Stimulated activated CD4-positive, alpha-beta T cell treated with anti-CD3 and anti-CD28 coated beads, Interleukin-2, amount 100 ng/mL, for 48 hours (primary cell): ENCODE measurements at places on chromosomes 2 and 18.

DNA sequence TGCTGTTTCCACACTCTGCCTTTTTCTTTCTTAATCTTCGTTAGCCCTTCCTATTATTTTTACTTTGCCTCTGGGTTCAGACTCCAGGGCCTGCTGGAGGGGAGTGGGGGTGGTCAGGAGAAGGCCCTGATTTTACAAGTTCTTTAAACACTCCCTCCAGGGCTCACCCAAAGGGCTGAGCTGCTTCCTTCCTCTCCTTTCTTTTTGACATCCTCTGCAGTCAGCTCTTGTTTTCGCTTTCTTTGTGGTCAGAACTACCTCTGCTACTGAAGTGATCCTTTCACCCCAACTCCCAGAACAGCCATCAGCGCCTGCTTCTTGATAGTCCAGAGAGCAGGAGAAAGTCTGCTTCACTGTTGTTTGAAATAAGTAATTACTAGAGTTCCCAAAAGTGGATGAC lies 925.7 kb downstream of the EPHA4 start:
- no peak for DNase-seq

DNA sequence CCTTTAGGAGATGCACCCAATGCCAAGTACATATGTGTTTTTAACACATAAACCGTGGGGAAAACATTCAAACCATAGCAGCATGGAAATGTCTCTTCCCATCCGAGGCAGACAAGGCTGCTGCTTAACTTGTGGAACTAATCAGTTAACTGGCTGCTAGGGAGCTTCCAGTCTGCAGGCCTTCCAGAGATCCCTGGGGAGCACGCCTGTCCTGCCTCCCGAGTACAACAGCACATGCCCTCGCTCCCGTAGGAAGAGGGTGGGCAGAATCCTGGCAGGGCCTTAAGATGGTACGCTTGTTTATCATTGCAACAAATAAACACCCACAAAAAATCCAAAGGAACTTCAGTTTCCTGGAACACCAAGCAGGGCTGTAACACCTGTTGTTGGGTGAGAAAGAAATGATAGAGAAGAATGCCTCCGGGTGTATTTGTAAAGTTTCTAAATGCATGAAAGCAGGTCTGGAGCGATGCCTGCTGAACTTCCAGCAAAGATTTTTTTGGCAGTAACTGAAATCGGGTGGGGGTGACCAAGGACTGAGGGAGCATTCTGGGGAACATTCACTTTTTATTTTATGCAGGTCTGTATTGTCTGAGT lies 56.2 kb downstream of the EDAR start:
- no peak for DNase-seq

GRCh38 chr2:19362094-19362754 lies 3.8 kb upstream of the OSR1 start:
- no peak for DNase-seq

GRCh38 chr2:79294994-79295393 lies 135.4 kb upstream of the REG3A start:
- no peak for DNase-seq

GRCh38 chr2:157261199-157261782 lies 3.8 kb downstream of the GALNT5 start:
- DNase-seq, result peak; percentile 52

DNA sequence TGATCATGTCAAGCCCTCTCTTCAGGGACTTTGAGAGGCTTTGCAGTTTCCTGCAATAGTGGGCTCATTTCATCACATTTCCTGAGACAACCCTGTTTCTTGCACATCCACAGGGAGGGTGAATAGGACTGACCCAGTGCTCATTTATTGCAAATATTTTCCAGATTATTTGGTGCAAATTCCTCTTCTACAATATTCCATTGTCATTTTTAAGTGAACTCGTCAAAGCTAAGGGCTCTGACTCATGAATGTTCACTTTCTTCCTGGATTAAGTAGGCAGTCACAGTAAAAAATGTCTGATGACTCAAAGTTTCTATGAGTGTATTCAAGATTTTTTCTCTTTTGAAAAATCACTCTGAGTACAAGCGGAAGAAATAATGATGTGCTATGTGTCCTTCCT lies 225.5 kb upstream of the GALNT5 start:
- DNase-seq, result no peak

DNA sequence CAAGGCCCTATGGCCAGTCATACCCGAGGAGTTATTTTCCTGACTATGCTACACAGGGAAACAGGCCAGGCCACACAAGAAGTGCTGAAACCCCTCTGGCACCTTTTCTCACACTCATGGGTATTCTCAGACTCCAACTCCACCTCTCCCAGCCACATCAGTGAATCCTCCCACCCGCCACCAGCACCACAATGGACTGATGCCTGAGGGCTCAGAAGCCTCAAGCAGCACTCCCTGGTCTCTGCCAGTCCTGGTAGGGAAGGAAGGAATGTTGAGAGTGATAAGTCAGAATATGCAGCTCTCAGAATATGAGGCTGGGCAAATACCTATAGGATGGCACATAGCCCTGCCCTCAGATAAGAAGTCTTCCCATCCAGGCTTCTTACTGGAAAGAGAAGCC lies 391.1 kb downstream of the ALK start:
- no peak for DNase-seq

DNA sequence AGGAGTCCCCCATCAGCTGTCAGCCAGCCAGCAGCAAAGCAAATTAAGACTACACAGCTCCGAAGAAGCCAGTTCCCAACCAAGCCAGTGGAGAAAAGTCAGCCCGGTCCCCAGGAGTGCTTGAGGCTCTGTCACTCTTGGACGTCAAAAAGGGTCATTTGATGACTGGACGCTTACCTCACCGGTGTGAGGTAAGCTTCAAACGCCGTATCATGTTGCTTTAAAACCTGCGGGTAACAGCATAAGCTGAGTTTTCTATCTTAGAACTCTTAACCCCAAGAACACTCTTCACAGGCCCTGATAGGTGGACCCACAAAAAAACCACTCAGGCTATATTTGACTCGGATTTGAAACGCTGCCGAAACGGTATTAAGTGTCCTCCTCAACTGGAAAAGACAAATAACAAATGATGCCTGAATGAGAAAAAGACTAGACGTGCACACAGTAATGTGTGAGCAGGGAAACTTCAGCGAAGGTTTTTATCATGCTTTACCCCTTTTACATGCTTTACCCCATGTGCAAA lies 682 bp upstream of the LNPK start:
- peak; percentile 2 for DNase-seq

GRCh38 chr2:64913357-64913869 lies 75.8 kb upstream of the SLC1A4 start:
- DNase-seq, result no peak

DNA sequence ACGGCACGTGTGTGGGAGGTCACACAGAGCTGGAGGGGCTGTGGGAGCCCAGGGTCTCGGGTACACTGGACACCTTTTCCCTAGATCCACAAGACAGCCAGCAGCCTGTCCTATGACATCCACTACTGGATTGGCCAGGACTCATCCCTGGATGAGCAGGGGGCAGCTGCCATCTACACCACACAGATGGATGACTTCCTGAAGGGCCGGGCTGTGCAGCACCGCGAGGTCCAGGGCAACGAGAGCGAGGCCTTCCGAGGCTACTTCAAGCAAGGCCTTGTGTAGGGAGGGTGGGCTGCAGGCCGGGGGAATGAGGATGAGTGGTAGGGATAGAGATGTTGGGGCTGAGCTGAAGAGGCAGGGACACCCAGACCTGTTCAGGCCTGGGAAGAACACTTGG lies 6.6 kb downstream of the VIL1 start:
- no peak for DNase-seq

DNA sequence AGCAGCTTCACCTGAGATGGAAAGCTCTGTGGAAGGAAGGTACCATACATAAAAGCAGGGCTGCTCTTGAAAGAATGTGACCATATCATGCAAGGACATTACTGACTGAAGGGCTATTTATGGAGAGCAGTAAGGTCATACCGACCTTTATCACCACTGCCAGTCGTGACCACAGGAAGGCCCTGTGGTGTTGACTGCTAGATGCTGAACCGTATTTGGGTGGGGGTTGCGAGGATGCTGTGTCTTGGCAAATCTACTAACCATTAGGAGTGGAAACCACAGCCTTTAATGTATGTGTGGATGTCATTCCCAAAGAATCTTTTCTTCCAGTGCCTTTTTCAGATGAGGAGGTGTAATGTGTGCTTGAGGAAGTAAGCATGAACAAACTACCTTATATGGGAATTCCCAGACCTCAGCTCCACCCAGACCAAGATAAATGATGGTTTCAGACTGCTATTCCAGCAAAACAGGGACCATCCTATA lies 60.8 kb downstream of the LIMS1 start:
- no peak for DNase-seq

GRCh38 chr2:25632396-25632795 lies 41.0 kb downstream of the DTNB start:
- no peak for DNase-seq

- DNase-seq, result no peak
These were observed 19.7 kb upstream of the MYCN start for GRCh38 chr2:15920696-15921095.

GRCh38 chr2:101466426-101466825 lies 8.5 kb downstream of the RFX8 start:
- no peak for DNase-seq

DNA sequence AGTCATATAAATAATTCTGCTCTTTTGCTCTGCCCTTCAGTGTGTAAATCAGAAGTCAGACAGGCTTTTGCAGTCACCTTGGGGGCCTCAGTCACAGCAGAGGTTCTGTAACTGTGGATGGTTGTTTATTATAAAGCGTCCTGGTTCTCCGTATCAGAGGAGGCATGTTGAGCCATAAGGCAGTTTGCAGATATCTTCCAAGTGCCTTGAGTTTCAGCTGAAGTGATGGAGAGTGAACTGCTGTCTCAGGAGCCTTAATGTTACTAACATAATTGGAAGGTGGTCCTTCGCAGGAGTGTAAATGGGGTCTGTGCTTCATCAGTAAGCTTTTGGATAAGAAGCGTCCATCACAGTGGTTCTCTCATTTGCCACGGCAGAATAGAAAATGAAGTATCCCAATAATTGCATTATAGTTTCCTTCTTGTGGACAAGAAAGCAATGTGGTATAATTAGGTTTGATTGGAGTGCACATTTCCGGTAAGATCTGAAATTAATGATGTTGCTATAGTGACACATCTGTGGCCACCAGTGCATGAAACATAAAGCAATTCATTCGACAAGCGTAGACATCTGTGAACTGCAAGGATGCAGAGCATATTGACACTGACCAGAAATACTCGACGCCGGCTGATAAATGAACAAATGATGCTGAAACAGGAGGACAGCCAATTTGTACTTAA lies 112.5 kb upstream of the NFATC1 start:
- DNase-seq, result no peak

GRCh38 chr18:62523255-62523588 lies 397 bp downstream of the ZCCHC2 start:
- DNase-seq, result no peak

GRCh38 chr2:6973895-6974545 lies 56.8 kb downstream of the RNF144A start:
- no peak for DNase-seq

DNA sequence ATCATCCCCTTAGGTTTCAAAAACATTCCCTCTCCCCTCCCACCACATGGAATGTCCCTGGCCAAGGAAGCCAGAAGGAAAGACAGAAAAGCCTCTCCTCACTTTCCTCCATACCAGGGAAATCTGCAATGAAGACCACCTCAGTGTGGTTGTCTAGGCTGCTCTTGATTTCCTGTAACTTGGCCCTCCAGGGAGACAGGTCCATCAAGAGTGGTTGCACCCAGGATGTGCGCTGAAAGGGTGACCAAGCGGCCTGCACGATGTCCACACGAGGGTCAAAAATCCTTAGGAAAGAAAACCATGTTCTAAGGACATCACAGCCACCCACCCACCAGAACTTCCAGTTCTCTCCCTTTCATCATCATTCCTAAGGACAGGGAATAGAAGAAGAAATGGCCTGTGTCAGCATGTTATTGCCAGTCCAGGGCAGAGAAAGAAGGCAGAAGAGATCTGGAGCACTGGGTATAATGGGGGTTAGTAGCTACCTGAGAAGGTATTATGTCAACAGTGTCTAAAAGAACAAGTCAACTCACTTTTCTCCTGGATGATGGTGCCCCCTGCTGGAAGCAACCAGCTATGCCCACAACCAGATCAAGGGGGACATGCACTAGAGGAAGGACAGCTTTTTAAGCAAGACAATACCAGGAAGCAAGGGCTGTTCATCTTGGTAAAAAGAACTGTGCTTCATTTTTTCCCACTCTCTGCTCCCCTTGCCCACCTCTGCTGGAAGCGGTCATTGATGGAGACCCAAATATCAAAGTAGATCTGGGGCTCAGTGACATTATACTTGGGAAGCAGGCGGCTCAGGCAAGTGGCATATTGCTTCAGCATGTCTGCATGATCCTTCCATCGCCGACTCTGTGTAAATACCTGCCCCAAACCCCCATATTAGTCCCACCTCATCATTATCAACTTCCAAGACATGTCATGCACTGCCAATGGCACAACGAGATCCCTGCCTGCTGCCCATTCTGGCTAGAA lies 9.3 kb downstream of the GGCX start:
- peak; percentile 83 for DNase-seq

DNA sequence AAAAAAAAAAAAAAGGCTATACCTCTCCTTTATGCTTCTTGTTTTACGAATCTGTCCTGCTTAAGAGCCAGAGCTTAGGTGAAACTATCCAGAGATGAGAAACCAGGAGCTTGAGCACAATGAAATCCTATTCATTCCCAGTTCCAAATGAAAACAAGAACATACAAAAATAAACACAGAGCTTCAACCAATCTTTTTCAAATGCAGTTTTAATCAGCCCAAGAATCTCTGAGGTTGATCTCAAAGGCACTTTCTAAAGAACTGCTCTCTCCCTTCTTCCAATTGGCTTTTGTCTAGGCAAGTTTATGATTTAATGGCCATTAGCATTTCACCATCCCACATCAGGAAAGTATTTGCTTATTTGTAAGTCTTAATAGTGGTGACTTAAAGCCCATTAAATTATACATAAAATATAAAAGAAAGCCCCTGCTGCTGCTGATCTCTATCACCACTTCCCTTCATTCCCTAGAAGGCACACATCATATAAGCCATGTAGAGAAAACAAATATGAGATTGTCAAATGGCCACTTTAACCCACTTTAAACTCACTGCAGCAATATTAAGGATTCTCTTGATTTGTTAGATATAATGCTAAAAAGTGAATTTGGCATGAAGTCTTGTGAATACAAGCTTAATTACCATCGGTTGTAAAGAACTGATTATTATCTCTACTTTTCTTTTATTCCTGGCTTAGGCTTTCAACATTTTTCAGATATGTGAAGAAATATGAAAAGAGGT lies 29.3 kb upstream of the SCN9A start:
- no peak for DNase-seq

DNA sequence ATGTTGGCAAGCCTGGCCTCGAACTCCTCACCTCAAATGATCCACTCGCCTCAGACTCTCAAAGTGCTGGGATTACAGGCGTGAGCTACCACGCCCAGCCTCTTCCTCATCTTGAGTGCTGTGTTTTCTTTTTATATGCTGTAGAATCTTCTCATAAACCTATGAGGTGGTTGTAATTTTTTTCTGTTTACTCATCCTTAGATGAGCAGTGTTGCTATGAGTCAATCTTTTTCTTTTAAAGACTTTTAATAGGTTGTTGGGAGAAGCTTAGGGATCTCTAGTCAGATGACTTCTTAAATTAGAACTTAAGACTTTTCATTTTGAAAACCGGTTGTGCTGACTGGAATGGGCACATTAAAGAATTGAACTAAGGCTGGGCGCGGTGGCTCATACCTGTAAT lies 8.7 kb upstream of the AAK1 start:
- no peak for DNase-seq

GRCh38 chr2:161199912-161200701 lies 39.9 kb downstream of the TANK start:
- no peak for DNase-seq
